ENCODE measurements at places on chromosomes 16 and 17. TPM values are rescaled to one million over a fixed set of nuclear protein-coding genes. Genes with fewer than 3 reads are reported as not detected.
A peak's percentile ranks its signal among the peaks of the same experiment; 100 is the strongest.

DNA sequence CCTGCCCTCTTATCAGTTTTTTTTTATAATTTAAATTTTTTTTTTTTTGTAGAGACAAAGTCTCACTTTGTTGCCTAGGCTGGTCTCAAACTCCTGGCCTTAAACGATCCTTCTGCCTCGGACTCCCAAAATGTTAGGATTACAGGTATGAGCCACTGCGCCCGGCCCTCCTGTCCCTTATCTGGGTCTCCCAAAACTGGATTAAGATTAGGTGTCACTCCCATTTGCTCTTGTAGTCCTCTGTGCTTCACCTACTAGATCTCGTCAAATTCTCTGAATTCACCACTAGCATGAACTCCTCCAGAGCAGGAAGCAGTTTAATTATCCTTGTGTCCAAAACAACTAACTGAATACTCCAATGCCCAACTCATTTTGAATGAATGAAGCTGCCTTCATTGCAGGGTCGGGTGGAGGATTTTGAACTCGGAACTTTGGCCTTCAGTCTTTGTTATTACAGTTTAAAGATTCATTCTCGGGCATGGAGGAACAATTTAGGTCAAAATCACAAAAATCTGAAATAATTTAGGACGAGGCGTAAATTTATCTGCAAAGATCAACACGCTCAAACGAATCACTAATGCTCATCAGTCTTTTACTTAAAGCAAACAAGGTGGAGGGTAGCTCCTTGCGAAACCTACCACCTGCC lies 802 bp upstream of the ATXN2L start:
- peak; percentile 12 for DNase-seq

DNA sequence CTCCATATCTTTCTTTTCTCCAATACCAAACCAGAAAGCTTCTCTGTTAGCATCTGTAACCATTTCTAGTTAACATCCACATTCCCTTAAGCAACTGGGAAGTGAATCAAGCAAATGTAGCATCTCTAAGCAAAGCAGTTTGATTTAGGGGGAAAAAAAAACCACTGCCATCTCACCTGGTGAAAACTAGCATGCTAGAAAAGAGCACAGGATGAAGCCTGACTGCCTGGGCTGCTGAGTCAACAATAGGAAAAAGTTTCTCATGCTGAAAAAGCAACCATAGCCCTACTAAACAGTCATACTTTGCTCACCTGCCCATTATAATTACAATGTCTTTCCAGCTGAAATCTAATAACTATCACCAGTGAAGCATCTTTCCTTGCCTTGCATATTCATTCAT lies 139.3 kb downstream of the ANKFN1 start:
- no peak for DNase-seq

- no peak for DNase-seq
Measured at GRCh38 chr17:31392002-31392855, 754 bp downstream of the RAB11FIP4 start.

- DNase-seq = peak; percentile 9
Measured at GRCh38 chr16:1082266-1082951, 9.9 kb downstream of the SSTR5 start.

GRCh38 chr17:79836972-79837887 lies 2.0 kb downstream of the CBX4 start:
- peak; percentile 86 for DNase-seq

DNA sequence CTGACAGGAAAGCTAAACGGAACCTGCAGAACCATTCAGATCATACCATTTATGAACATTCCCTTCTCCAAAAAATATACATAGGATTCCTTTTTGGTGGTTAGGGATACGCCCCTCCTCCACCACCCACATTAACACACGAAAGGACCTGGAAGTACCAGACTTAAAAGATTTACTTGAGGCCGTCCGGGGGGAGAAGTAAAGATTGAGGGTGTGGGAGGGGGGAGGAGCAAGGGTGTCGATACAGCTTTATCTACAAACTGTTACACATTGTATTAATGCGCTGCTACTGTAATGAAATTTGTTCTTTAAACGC lies 537 bp downstream of the PALB2 start:
- no peak for DNase-seq

- no peak for DNase-seq
Measured at GRCh38 chr16:24140730-24141129, 115.4 kb upstream of the CACNG3 start.

- no peak for DNase-seq
Measured at GRCh38 chr17:70535986-70536385, 366.7 kb downstream of the KCNJ2 start.

- DNase-seq = no peak
Measured at GRCh38 chr17:17887752-17888304, 51.0 kb upstream of the SREBF1 start.

GRCh38 chr17:13537167-13537731 lies 64.5 kb downstream of the HS3ST3A1 start:
- DNase-seq = no peak

DNA sequence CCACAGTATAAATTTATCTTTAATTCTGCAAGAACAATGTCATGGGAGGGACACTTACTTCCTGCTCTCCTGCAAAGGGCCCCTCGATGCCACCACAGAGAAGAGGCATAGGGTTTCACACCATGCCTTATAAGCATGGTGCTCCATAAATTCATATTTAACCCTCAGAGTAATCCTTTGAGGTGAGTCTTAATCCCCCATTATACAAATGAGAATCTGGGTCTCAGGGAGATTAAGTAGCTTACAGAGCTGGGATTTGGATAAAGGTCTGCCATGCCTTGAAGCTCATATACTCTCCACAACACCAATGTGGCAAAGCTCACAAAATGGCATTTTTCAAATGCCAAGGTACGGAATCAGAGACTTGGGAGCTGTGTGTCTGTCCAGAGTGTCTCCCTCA lies 268.5 kb upstream of the CCL2 start:
- no peak for DNase-seq

GRCh38 chr17:43900183-43900857 lies 7.0 kb downstream of the MPP2 start:
- DNase-seq = peak; percentile 77

- DNase-seq = peak; percentile 44
Measured at GRCh38 chr16:88633684-88634140, 4.7 kb upstream of the IL17C start.

DNA sequence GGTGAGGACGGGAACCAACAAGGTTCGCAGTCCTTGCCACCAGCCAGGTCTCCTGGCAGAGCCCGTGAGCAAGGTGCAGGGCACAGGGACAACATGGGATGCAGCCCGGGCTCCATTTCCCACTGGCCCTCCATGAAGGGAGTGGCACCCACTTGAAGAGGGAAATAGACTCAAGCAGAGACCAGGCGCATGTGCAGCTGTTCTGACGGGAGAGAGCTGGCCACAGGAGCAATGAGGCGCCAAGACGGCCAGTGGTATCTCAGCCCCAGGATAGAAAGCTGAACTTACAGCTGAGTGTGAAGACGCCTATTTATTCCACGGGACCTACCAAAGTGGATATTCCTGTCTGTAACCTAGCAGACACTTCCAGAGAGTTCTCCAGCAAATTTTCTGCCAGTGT lies 8.2 kb upstream of the FOXJ1 start:
- no peak for DNase-seq

GRCh38 chr16:82384949-82385348 lies 214.9 kb upstream of the MPHOSPH6 start:
- no peak for DNase-seq

DNA sequence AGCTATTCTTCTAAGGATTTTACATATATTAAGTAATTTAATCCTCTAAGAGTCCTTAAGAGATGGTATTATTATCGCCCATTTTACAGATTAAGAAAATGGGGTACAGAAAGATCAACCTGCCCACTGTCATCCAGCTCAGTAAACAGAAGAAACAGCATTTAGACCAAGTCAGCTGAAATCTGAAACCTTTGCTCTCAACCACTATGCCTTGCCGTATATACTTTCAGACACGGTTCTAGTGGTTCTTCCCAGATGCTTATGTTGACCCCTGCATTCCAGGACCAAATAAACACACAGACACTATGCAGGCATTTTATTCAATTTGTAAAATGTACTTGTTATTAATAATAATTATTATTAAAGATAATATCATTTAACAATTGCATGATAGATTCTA lies 854.8 kb downstream of the KCNJ2 start:
- no peak for DNase-seq

GRCh38 chr16:8173111-8173644 lies 417.1 kb downstream of the TMEM114 start:
- DNase-seq = peak; percentile 66

DNA sequence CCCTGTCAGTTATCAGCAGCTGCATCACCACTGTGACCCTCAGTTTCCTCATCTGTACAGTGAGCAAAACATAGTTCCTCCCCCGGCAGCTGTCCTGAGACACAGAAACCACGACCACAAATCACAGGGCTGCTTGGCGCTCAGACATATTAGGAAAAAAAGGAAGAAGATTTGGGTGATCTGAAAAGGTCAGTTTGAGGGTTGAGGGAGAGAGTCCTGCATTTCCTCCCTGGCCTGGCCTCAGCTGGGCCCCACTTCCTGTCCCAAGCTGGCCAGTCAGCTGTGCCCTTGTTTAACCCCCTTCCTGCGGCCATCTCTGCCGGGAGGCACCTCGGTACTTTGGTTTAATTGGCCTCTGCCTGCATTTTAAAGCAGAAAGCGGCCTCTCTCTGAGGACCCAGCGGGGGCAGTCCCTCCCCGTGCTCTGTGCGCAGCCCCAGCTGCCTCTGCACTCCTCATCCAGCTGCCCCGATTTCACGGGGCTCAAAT lies 24.0 kb upstream of the CIBAR2 start:
- peak; percentile 81 for DNase-seq

DNA sequence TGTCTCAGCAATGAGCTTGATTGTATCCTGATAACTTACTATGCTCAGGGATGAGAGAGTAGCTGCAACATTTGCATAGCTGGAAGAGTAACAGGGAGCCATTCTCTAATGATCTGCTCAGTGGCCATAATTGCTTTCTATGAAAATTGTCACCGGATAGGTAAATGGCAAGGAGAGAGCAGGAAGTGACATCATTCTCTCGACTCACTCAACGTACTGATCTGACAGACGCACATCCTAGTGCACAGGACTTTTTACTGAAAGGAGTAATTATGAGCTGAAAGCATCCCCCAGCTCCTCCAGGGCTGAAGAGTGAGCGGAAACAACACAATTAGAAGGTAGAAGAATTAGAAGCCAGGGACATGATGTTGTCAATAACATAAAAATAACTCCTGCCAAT lies 71.8 kb downstream of the IRX5 start:
- no peak for DNase-seq

- peak; percentile 55 for DNase-seq
Measured at GRCh38 chr16:57186872-57187854, 1.0 kb downstream of the RSPRY1 start.

- no peak for DNase-seq
Measured at GRCh38 chr17:40562838-40563219, 2.4 kb downstream of the CCR7 start.

- DNase-seq = no peak
Measured at GRCh38 chr16:85077039-85077438, 35.2 kb downstream of the CIBAR2 start.

DNA sequence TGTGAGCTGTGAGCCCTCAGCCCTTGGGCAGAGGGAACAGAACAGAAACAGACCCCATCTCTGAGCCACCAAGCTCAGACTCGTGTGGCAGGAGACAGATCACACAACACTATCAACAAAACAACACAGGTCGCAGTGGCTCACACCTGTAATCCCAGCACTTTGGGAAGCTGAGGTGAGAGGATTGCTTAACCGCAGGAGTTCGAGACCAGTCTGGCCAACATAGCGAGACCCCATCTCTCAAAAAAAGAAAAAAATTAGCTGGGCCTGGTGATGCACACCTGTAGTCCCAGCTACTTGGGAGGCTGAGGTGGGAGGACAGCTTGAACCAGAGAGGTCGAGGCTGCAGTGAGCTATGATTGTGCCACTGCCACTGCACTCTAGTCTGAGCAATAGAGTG lies 5.5 kb upstream of the QPRT start:
- DNase-seq = no peak

- no peak for DNase-seq
Measured at GRCh38 chr17:1942066-1942365, 83.1 kb downstream of the RTN4RL1 start.

VASN gene
- total RNA-seq = 133 TPM

CCDC40 gene
- 6.9 TPM for total RNA-seq

TNFRSF13B gene
- not detected for total RNA-seq

CTRB2 gene
- total RNA-seq = not detected

GGT6 gene
- not detected for total RNA-seq

CCDC144A gene
- 10.3 TPM for total RNA-seq

TBC1D3B gene
- not detected for total RNA-seq

All from fibroblast of villous mesenchyme (primary cell).